ENCODE measurements at places on chromosomes 16 and 17. TPM values are rescaled to one million over a fixed set of nuclear protein-coding genes. Genes with fewer than 3 reads are reported as not detected.

Gene HCRT
- not detected for total RNA-seq

Gene ITGA2B
- 0.07 TPM for total RNA-seq

Gene CNGB1
- total RNA-seq: 7.3 TPM

Gene KCNH6
- not detected for total RNA-seq

Gene HEATR9
- not detected for total RNA-seq

Gene C17orf107
- total RNA-seq: 4.4 TPM

Gene IGFBP4
- total RNA-seq: 18.5 TPM

Measured in nasal cavity respiratory epithelium epithelial cell of viscerocranial mucosa (primary cell).